ENCODE measurements at places on chromosomes 5 and 9. TPM values are rescaled to one million over a fixed set of nuclear protein-coding genes. Genes with fewer than 3 reads are reported as not detected.

The CYLC2 gene
- not detected for total RNA-seq

The TJP2 gene
- 57.1 TPM for total RNA-seq

The ZDHHC21 gene
- total RNA-seq = 2.5 TPM

The SOWAHA gene
- total RNA-seq = not detected

The TNFSF15 gene
- not detected for total RNA-seq

The FGF10 gene
- total RNA-seq = 0.25 TPM

The CER1 gene
- not detected for total RNA-seq

The FYB1 gene
- total RNA-seq = 4.4 TPM

The INSL6 gene
- not detected for total RNA-seq

The NFX1 gene
- total RNA-seq = 20.3 TPM

The IPPK gene
- total RNA-seq = 6.3 TPM

The ATP10B gene
- total RNA-seq = not detected

The MLANA gene
- not detected for total RNA-seq

The HDAC3 gene
- total RNA-seq = 32.7 TPM

The CYSRT1 gene
- total RNA-seq = 1.4 TPM

The CNTLN gene
- total RNA-seq = 7.7 TPM

The LCN1 gene
- not detected for total RNA-seq

The ACSL6 gene
- not detected for total RNA-seq

The NXNL2 gene
- not detected for total RNA-seq

The CCNJL gene
- 0.39 TPM for total RNA-seq

Data from cardiac ventricle fibroblast (primary cell).